HCT116 (cell line): ENCODE measurements at places on chromosomes 12 and 14.
A peak's percentile ranks its signal among the peaks of the same experiment; 100 is the strongest.

GRCh38 chr12:86772696-86773095 is 516.5 kb upstream of the MGAT4C start:
- no peaks in the 10 kb centered on the region for H3K36me3 ChIP-seq
- H3K27ac ChIP-seq: no peak overlapping the region
- no peak for DNase-seq
- H3K27me3 ChIP-seq: no peaks in the 10 kb centered on the region
- no peak overlapping the region for H3K4me3 ChIP-seq

DNA sequence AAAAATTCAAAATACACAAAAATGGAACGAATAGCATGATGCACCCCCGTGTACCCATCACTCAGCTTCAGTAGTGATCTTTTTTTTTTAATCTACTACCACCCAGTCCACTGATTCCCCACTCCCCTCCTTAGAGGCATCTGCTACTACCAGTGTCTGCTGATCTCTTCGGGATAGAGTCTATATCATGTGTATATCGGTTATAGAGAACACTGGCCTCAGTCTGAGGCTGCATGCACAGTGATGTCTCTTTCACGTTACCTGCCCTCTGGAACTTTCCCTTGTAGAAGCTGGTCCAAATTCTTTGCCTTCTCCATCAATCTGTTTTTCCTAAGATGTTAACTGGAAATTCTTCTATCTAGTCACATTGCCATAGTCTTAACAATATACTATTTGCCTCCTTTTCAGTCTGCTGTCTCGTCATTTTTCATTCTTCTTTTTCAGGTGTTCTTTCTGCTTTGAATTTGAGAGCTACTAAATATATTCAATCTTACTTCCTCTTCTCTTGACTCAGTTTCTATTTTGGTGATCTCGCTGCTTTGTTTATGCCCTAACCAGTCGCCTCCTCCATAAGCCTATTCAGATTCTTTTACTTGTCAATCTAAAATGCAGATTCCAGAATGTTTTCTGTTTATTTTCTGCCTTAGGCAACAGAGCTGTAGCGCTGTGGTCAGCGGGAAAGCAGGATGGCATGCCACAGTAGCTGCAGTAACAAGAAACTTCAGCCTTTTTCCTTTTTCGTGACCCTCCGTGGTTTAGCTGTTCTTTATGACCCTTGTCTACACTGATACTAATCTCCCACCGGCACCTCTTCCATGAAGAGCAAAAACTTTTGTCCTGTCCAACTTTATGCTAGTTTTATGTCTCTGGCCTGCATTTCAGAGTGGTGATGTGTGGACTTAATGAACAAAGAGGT is 67.0 kb downstream of the FBXW8 start:
- H3K4me1 ChIP-seq: no peaks in the 10 kb centered on the region
- H3K36me3 ChIP-seq: no peaks in the 10 kb centered on the region
- H3K4me3 ChIP-seq: no peak overlapping the region
- no peaks in the 10 kb centered on the region for H3K27me3 ChIP-seq

DNA sequence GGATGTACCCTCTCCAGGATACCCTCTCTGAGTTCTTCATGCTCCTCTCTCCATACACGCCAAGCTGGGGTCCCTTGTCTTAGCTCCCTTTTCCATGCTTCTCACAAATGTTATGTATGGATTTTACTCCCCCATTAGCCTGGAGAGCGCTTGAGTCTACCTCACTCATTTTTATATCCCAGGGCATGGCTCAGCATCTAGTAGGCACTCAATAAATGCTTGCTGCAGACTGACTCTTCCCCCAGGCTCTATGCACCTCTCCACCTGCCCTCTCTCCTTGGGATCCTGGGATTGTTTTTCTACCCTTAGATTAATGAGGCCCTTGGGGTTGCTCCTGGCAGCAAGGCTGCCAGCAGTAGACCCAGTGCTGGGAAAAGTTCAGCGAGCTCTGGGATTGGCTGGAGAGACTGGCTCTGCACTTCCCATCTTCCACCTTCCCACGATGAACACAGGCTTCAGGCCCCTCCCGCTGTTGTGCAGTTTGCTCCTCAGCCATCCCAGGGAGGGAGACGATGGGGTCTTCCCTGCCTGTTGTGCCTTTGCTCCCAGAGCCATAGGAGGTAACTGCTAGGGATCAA is 2.2 kb downstream of the NRIP2 start:
- H3K4me3 ChIP-seq: no peak overlapping the region
- H3K27ac ChIP-seq: no peak overlapping the region; the same call in 1 of the 2 replicates
- H3K27me3 ChIP-seq: no peaks in the 10 kb centered on the region

- no peaks in the 10 kb centered on the region for H3K4me1 ChIP-seq
- no peaks in the 10 kb centered on the region for H3K36me3 ChIP-seq
- DNase-seq: no peak
- H3K27me3 ChIP-seq: no peaks in the 10 kb centered on the region
- H3K27ac ChIP-seq: no peak overlapping the region
- H3K4me3 ChIP-seq: no peak overlapping the region
Observed at GRCh38 chr12:40768125-40768864, 76.1 kb downstream of the CNTN1 start.

- no peak for DNase-seq
- no peaks in the 10 kb centered on the region for H3K36me3 ChIP-seq
- H3K4me1 ChIP-seq: no peaks in the 10 kb centered on the region
- H3K4me3 ChIP-seq: no peak overlapping the region
- H3K27me3 ChIP-seq: no peaks in the 10 kb centered on the region
- no peak overlapping the region for H3K27ac ChIP-seq
Observed at GRCh38 chr12:72491426-72491825, 219.3 kb downstream of the TRHDE start.

GRCh38 chr12:85836197-85837090 is at the start of gene RASSF9:
RASSF9 (minus strand) TSS chr12:85836409; CDS start chr12:85836201, 208 bp downstream.
- DNase-seq: no peak
- H3K27me3 ChIP-seq: no peaks in the 10 kb centered on the region
- no peaks in the 10 kb centered on the region for H3K36me3 ChIP-seq
- H3K27ac ChIP-seq: no peak within 1 kb of the TSS
- H3K4me3 ChIP-seq: no peak within 1 kb of the TSS
- no peaks in the 10 kb centered on the region for H3K4me1 ChIP-seq

- DNase-seq: no peak
- no peaks in the 10 kb centered on the region for H3K36me3 ChIP-seq
- H3K27ac ChIP-seq: no peak overlapping the region
- peaks cover 3% of the 10 kb centered on the region; the same call in 1 of the 2 replicates for H3K4me1 ChIP-seq
Observed at GRCh38 chr12:597926-598568, 65.2 kb downstream of the NINJ2 start.

- H3K4me3 ChIP-seq: peak overlapping the region; percentile 94
- H3K27ac ChIP-seq: peak overlapping the region; percentile 98
- peaks cover 38% of the 10 kb centered on the region for H3K36me3 ChIP-seq
- H3K27me3 ChIP-seq: no peaks in the 10 kb centered on the region
- H3K4me1 ChIP-seq: peaks cover 52% of the 10 kb centered on the region
Observed at GRCh38 chr14:53953002-53953827, 3.4 kb downstream of the BMP4 start.

GRCh38 chr14:106215229-106215628 is 688.8 kb downstream of the TMEM121 start:
- no peak overlapping the region for H3K4me3 ChIP-seq
- H3K4me1 ChIP-seq: no peaks in the 10 kb centered on the region
- DNase-seq: no peak
- no peaks in the 10 kb centered on the region for H3K27me3 ChIP-seq

DNA sequence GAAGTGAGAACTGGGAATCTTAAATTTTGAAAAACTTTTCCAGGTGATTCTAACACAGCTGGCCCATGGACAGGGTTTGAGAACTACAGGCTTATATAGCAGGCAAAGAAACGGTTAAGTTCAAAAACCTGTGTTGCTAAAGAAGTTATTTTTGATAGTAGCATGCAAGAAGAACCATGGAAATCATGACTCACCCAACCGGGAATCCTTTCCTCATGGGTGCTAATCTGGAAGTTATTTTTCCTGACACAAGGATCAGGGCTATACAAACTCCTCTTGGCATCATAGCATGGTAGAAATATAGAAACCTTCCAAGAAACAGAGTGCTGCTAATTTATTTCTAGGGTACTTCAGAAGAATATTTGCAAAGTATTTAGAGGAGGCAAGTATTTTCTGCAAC is 588.7 kb downstream of the CCER1 start:
- no peaks in the 10 kb centered on the region for H3K36me3 ChIP-seq
- H3K27me3 ChIP-seq: no peaks in the 10 kb centered on the region
- H3K4me1 ChIP-seq: no peaks in the 10 kb centered on the region
- H3K4me3 ChIP-seq: no peak overlapping the region
- no peak overlapping the region for H3K27ac ChIP-seq
- no peak for DNase-seq

DNA sequence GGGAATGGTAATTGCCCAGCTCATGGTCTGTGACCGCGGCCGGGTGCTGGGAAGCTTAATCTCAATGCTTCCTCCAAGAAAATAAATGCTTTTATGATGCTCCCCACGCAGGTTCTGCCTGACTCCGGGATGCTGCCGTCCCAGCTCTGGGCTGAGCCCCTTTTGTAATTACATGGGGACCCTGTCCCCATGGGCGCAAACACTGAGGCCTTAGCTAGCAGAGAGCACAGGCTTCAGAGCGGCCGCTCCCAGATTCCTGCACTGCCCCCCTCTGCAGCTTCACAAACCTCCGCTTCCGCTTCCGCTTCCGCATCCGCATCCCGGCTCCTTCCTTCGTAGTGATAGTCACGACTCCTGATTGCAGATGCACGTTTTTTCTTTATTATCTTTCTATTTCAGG is 129.5 kb downstream of the KIF26A start:
- no peak overlapping the region for H3K4me3 ChIP-seq
- H3K36me3 ChIP-seq: no peaks in the 10 kb centered on the region
- no peaks in the 10 kb centered on the region for H3K27me3 ChIP-seq

- no peak overlapping the region for H3K4me3 ChIP-seq
- no peaks in the 10 kb centered on the region for H3K4me1 ChIP-seq
- no peak overlapping the region for H3K27ac ChIP-seq
- peaks cover 46% of the 10 kb centered on the region for H3K27me3 ChIP-seq
- no peak for DNase-seq
Observed at GRCh38 chr12:113532292-113532691, 60.6 kb upstream of the LHX5 start.

DNA sequence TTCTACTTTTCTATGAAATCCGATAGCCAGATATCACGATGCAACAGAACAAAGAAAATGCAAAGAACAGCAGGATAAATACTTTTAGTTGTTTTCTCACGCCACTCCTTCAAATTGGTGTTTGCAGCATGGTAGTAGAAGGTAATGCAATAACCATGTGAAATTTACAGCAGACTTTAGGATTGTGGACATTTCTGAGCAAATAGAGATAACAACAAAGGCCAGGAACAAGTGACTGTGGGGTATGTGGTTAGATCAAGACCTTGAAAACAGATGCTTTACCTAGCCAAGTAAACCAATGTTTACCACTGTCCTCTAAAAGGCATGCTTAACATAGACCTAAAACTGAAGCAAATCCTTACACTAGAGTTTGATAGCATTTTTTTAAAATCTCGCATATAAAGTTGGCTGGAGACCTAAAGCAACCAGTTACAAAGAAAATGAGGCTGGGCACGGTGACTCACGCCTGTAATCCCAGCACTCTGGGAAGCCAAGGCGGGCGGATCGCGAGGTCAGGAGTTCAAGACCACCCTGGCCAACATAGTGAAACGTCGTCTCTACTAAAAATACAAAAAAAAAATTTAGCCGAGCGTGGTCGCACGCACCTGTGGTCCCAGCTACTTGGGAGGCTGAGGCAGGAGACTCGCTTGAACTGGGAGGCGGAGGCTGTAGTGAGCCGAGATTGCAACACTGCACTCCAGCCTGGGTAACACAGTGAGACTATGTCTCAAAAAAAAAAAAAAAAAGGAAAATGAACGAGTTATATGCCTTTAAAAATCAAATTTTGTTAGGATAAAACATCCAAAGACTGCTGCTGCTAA is 123.2 kb upstream of the FOXN3 start:
- no peaks in the 10 kb centered on the region for H3K4me1 ChIP-seq
- H3K27ac ChIP-seq: no peak overlapping the region
- H3K4me3 ChIP-seq: no peak overlapping the region
- no peaks in the 10 kb centered on the region for H3K36me3 ChIP-seq
- H3K27me3 ChIP-seq: peaks cover 5% of the 10 kb centered on the region; the same call in 1 of the 2 replicates
- no peak for DNase-seq

DNA sequence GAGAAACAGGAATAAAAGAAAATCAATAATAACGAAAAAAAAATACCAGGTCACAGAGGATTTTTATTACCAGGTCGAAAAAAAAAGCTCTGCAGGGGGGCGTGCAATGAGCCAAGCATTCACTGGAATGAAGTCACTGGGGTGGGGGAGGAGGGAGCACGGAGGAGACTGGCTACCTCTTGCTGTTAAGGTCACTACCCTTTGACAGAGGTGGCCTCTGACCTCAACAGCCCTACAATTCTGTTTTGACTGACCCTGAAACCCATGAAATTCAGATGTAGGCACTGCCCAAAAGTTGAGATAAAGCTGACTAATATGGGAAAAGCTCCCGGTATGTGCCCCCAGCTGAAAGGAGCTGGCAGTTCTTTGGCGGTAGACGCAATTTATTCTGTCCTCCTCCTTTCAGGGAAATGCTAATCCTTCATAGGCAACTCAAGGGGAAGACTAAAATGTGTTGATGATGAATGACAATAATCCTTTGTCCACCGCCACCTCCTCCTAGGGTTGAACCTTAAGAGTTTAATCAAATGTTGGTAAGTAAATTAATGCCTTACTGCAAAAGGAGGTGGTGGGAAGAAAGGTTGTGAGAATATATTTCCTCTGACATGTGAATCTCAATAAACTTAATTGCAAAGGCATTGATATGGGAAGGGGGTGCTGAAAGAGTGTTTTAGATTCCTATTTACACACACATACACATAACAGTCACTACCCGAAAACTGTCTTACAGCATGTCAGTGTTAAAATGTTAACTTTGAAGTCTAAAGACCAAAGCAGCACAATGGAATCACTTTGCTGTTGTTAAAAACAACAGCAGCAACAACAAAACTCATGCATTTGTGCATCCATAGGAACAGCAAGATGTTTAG is 6.3 kb upstream of the RIC8B start:
- no peaks in the 10 kb centered on the region for H3K27me3 ChIP-seq
- DNase-seq: no peak
